Activated T-cell treated with anti-CD3 and anti-CD28 coated beads for 1 hour (primary cell): ENCODE measurements at places on chromosomes 1 and 21.

GRCh38 chr1:197937892-197938291, 20.7 kb downstream of the LHX9 start:
- no peak for DNase-seq

DNA sequence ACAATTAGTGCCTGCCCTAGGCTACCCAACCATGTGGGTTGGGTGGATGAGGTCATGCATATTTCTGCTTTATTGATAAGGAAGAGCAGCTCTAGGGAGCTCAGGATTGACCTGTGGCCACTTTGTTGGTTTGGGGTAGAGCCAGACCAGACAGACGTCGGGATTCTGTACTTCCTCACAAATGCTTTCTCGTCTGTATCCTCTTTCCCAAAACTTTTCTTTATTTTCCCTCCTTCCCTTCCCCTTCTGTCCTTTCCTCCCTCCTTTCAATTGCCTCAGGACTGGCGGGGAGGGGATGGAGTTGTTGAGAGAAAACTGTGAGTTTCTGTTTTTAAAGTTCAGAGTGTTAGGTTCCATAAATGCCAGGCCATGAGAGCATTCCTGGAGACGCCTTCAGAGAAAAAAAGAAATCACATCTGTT, 68.0 kb downstream of the UCK2 start:
- DNase-seq: no peak

DNA sequence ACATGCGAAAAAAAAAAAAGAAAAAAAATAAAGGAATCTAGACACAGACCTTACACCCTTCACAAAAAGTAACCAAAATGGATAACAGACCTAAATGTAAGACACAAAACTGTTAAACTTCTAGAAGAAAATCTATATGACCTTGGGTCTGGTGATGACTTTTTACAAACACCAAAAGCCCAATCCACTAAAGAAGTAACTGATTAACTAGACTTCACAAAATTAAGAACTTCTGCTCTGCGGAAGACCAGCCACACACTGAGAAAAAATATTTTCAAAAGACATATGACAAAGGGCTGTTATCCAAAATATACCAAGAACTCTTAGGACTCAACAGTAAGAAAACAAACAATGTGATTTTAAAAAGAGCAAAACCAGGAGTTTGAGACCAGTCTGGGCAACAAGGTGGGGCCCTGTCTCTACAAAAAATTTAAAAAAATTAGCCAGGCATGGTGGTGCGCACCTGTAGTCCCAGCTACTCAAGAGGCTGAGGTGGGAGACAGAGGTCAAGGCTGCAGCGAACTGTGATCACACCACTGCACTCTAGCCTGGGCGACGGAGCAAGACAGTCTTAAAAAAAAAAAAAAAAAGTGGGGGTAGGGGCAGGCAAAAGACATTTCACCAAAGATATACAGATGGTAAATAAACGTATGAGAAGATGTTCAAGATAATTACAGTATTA, 9.8 kb downstream of the PARP1 start:
- DNase-seq: no peak

GRCh38 chr1:10232163-10232562, 21.8 kb downstream of the KIF1B start:
- no peak for DNase-seq

GRCh38 chr1:21525340-21525717, 16.1 kb downstream of the ALPL start:
- DNase-seq: no peak

- no peak for DNase-seq
These were observed 133.2 kb downstream of the KCNJ6 start for GRCh38 chr21:37783016-37783415.

GRCh38 chr1:181033128-181033798, 520 bp upstream of the MR1 start:
- DNase-seq: no peak

DNA sequence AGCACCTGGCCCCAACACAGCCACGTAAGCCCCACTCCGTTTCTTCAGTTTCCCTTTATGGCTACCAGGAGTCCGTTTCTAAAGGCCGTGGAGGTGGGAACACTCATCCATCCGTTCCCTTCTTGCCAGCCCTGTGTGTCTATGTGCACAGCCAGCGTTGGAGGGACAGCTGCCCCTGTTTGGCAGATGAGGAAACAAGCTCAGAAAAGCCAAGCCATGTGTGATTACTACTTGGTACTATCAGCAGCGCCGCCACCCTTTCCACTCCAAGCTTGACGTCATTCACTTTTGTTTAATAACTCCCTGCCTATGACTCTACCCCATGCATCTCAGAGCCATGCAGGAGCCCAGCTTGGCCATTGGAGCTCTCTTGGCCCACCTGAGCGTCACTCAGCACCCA, 3.5 kb downstream of the LRP8 start:
- no peak for DNase-seq

- DNase-seq: no peak
These were observed 892.6 kb downstream of the KCNT2 start for GRCh38 chr1:195715652-195716051.

DNA sequence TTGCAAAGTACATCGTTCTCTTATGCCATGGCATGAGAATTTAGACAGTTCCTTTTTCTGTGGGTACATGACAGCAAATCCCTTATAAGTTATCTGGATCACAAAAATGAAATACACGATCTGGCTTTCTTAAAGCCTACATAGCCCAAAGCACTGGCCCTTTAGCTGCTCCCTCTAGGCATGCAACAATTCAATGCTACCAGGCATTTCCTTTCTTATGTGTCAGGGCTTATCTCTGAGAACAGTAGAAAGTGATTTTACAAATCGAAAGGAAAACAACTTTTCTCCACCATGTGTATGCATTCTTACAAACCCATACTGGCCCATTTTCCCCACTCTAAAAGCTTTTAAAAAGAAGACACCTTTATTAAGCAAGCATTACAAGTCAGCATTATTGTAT, 139.7 kb downstream of the GRIK1 start:
- DNase-seq: no peak

DNA sequence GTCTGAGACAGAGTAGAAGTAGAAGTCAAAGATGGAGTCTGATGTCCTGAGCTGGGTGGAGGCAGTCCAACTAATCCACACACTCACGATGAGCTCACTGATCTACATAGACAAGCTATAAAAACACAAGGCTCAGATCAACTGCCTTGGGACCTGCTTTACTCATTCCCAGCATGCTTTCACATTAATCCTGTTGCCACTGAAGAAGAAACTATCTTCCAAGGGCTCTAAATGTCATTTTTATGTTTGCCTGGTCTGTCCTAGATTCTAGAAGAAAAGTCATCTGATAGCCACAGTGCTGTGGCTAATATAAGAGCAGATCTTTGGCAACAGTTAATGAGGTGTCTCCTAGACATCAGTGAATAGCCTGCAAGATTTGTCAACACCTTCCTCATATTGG, 522.7 kb downstream of the NUF2 start:
- DNase-seq: no peak
